ENCODE measurements at places on chromosomes 6 and 20.

DNA sequence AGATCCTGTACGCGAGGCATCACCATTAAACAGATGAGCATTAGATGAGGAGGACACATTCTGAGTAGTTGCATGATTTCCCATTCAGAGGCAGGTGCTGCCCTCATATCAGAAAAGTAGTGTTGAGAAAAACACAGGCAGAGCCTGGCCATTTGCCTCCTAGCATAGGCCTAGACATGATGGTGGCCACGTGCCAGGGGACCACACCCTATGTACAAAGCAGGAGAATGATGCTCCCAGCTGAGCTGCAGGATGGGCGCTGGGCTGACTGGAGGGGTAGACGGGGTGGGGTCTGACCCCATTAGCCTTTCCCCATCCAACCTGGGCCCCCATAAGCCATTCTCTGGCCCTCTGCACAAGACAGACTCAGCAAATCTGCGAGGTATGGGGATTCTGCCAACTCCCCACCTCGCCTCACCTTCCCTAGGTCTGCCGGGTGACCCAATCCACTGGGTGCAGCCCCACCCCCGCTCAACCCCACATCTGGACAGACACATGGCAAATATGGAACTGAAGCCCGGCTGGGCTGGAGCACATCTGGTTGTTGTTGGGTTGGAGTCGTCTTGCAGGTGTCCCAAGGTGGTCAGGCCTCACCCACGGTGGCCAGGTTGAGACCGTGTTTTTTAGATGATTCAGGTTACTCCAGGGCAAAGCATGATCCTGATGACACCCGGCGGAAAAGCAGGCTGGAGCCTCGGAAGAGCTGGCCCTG, 13.9 kb downstream of the PI16 start:
- no peak for DNase-seq

- no peak for DNase-seq
Measured at GRCh38 chr20:59776626-59777330, 156.7 kb downstream of the SYCP2 start.

GRCh38 chr6:13528232-13528631, 40.8 kb upstream of the GFOD1 start:
- DNase-seq: no peak

- no peak for DNase-seq
Measured at GRCh38 chr20:42043921-42044320, 425.7 kb upstream of the CHD6 start.

DNA sequence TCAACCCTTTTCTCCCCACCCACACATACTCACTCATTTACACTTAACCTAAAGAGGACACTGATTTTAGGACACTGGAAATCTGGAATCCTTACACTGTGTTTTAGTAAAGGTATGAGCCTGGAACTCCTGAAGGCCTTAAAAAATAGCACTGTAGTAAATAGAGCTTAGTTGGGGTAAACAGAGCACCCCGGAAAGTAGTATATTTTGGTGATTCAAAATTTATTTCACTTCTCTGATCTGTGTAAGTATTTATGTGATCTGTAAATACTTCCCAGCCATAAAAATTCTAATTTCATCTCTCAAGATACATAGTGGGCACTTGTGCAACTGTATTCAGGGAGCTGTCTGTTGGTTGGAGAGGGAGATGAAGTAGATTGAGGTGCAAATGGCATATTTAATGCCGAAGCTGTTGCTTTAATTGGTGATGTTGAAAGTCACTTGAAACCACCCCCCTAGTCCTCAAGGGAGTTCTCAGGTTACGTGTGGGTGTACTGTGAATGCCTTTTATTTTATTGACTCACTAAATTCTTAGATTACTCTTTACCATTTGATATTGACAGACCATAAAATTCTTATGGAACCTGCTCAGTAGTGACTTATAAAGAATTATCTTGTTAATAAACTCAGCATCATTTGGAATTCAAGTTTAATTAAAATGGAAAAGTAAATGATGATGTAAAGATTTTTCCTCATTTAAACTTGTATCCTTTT, 154.9 kb downstream of the SOX4 start:
- no peak for DNase-seq

All from HFFc6 (cell line).